ENCODE measurements at places on chromosomes 4 and X.

- DNase-seq = no peak
Observed at GRCh38 chr4:151099976-151100417, 569 bp downstream of the RPS3A start.

- DNase-seq = no peak
Observed at GRCh38 chr4:158833602-158834001, 64.8 kb downstream of the FNIP2 start.

- DNase-seq = no peak
Observed at GRCh38 chr4:128768373-128768996, 41.0 kb upstream of the JADE1 start.

- DNase-seq = no peak
Observed at GRCh38 chr4:90606781-90607180, 479.6 kb downstream of the CCSER1 start.

- DNase-seq = no peak
Observed at GRCh38 chrX:147699061-147699460, 212.7 kb upstream of the FMR1 start.

- no peak for DNase-seq
Observed at GRCh38 chr4:54566608-54567007, 91.1 kb upstream of the KIT start.

GRCh38 chr4:140084385-140084784 is 69.6 kb downstream of the MAML3 start:
- no peak for DNase-seq

- DNase-seq = no peak
Observed at GRCh38 chrX:149527705-149528104, 13.1 kb upstream of the EOLA1 start.

DNA sequence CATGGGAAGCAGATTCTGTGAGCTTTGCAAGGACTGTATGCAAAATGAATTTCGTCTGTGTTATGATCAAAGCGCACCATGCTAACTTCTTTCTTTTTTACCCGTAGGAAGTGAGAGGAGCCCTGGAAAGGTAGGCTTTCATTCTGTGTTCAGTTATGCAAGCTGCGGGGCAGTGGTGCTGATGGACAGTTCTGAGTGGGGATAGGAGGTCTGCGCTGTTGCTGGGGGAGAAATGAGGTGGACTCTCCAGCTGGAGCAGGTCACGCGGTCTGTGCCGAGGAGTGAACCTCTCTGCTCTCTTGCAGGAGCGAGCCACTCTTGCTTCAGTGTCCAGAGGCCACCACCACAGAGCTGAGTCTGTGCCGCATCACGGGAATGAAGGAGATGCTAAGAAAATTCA is 4.5 kb downstream of the TRIML1 start:
- DNase-seq = no peak

DNA sequence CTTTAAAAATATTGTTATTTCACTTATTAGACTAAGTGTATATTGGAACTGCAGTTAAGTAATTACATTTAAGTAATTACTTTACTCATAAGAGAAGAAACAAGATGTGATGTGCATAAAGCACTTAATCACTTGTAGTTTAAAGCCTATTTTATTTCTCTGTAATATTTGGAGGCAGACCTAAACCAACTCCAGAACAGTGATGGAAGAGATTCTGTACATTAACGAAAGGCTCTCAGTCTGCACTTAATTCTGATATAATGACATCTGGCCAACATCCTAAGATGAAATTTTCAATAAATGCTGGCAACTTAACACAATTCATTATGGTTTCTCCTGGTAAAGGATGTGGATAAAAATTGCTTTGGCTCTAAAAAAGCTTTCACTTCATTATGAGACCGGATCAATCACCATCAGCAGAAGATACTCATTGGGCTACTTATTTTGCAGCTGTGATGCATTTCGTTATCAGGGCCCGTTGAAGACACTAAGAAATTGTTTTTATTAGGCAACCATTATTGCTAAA is 342.6 kb downstream of the C4orf33 start:
- DNase-seq = no peak
